NCI-H1048 (cell line): ENCODE measurements at places on chromosomes 16 and 17.

DNA sequence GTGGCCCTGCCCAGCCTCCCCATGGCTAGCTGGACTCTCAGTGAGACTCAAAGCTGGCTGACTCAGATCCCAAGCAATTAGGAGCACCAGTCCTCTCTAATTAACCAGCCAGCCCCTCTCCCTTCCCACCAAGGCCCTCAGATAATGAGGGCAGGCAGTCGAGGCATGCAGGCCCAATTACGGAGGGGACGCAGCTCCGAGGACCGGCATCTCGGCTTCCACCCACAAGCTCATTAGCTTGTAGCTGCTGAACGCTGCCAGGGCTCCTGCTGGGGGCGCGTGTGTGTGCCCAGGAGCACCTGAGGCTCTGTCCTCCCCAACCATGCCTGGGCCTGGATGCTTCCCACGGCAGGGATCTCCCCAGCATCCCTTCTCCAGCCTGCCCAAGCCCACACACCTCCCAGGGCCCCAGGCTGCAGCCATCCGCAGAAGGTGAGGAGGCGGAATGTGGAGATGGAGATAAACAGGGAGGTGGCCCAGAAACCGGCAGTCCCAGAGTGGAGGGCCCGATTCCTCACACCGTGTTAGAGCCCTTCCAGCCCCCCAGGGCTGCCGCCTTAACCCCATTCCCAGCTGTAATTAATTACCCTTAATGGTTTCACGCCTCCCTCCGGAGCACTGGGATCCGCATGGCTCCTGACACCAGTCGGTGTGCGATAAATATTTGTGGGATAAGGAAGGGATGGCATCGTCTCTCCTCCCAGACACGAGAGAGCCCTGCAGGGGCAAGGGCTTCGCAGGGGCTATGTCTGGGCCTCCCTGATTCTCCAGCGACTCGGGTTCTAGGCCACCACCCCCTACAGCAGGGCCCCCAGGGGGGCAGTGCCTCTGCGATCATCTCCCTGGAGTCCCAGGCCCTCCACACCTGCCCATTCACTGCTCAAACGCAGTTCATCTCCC is 42.2 kb downstream of the RPH3AL start:
- DNase-seq = no peak

GRCh38 chr17:45121055-45121454 is 11.3 kb downstream of the PLCD3 start:
- DNase-seq = no peak

GRCh38 chr16:68079626-68080344 is 5.4 kb upstream of the NFATC3 start:
- no peak for DNase-seq

GRCh38 chr17:73539166-73539565 is 105.1 kb downstream of the SDK2 start:
- DNase-seq = no peak

GRCh38 chr16:30429418-30429677 is 482 bp downstream of the DCTPP1 start:
- DNase-seq = no peak

DNA sequence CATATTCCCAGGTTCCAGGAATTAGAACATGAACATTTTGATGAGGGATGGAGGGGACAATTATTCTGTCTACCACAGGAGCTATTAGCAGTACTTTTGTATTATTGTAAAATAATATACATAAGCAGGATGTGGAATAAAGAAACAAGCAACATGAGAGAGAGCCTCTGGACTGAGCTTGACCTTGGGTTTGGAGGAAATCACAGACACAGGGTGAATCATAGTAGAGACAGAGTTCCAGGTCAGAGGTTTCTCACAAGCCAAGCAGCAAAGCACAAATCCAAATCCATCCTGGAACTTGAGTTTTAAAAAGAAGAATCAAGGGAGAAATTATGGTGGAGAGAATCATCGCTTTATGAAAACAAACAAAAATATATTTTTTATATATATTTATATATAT is 5.1 kb downstream of the KRT31 start:
- DNase-seq = no peak

DNA sequence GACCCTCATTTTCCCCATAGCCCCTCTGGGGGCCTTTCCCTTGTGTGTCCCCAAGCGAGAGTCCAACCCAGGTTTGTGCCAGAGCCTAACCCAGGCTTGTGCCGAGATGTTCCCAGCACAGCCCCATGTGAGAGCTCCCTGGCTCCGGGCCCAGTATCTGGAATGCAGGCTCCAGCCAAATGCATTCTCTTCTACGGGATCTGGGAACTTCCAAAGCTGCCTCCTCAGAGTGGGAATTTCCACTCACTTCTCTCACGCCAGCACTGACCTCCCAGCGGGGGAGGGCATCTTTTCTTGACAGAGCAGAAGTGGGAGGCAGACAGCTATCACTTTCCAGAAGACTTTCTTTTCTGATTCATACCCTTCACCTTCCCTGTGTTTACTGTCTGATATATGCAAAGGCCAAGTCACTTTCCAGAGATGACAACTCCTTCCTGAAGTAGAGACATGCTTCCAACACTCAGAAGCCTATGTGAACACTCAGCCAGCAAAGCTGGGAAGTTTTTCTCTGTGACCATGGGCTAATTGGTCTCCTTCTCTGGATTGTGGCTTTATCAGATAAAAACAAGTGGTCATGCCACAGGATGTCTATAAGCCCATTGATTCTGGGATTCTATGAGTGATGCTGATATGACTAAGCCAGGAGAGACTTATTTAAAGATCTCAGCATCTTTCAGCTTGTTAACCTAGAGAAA is 2.5 kb upstream of the CCL2 start:
- no peak for DNase-seq

- DNase-seq = no peak
These were observed 685 bp downstream of the FASN start for GRCh38 chr17:82097184-82097918.

- DNase-seq = no peak
These were observed 140.7 kb upstream of the PLCG2 start for GRCh38 chr16:81638286-81638945.

GRCh38 chr17:67571478-67571877 is 146.3 kb upstream of the NOL11 start:
- DNase-seq = no peak

DNA sequence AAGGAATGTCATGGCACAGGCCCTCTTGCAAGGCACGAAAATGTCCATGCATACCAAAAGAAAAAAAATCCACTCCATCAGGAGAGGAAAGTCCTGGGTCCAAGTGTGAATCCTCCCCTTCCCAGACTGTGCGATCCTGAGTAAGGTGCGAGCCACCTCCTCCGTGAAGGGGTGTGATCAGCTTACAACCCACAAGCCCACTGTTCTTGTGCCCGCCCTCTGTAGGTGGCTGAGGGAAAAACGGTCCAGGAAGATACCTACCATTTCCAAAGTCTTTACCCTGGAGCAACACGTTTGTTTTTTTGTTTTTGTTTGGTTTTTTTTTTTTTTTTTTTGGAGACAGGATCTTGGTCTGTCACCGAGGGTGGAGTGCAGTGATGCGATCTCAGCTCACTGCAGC is 116.5 kb downstream of the ZNF423 start:
- no peak for DNase-seq

DNA sequence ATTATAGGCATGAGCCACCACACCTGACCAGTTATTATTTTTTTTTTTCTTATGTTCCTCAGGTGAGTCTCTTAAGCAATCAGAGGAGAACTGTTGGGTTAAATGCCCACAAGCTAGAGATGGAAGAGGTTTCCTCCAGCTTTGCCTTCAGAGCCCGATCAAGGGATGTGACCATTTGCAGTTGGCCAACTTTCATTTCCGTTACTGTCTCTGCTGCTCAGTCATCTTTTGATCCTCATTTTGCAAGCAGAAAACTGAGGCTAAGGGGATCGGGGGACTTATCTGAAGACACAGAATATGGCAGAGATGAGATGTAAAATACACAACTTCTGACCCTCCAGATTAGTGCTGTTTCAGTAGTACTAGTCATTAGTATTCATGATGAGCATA is 188.8 kb downstream of the RAB11FIP4 start:
- no peak for DNase-seq

- DNase-seq = no peak
These were observed 4.5 kb downstream of the VPS4A start for GRCh38 chr16:69315486-69316311.

- no peak for DNase-seq
These were observed 84.1 kb downstream of the TBC1D16 start for GRCh38 chr17:79951361-79952264.

DNA sequence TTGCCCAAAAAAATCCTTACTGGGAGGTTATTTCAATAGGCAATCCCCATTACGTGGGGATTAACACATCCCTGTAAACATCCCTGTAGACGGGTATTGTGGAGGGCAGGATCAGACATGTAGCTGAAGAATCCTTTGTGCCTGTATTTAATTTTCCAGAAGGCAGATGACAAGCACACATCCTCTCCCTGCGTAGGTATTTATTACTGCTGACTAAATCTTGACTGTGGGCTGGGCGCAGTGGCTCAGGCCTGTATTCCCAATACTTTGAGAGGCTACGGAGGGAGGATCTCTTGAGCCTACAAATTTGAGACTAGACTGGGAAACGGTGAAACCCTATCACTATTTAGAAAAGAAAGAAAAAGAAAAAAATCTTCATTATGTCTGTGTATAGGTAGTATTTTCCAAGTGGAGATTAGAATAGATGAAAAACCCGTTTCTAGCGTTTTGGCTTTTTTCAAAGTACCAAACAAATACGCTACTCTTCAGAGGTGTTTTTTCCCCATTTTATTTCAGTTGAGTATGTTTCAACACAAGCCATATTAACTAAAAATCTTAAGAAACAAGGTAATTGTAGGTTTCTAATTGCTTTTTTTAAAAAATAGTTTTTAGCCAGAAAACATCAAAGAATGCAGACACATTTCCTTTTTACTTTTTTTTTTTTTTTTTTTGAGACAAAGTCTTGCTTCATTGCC is 1.5 kb upstream of the MARF1 start:
- DNase-seq = no peak

DNA sequence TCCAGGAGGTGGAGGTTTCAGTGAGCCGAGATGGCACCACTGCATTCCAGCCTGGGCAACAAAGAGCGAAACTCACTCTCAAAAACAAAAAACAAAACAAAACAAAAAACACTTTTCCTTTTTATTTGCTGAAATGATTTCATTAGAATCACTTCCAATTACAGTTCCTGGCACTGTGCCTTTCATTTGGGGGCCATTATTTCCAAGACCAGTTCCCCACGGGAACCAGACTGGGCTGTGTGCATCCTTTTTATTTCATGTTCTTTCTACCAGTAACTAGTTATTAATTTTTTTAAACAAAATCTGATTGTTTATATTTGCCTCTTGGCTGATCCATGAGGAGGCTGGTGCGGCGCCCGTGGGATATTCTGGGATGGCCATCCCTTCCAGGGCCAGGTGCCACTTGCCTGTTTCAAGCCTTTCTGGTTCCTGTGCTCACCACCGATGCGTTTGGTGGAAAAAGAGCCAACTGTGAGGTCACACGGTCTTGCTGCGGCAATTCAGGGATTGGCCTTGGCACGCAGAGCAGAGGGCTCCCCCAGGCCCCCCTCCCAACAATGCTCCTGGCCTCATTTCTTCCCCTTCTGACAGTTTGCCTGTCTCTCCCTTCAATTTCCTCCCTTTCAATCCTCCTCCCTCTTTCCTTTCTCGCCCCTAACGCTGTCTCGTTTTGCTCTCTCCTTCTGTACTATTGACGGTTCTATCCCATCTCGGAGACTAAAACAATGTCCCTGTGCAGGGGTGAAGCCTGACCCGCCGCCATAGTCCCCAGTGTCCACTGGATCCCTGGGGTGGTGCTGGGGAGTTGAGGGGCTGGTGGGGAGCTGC is 13.4 kb downstream of the UBALD1 start:
- no peak for DNase-seq

DNA sequence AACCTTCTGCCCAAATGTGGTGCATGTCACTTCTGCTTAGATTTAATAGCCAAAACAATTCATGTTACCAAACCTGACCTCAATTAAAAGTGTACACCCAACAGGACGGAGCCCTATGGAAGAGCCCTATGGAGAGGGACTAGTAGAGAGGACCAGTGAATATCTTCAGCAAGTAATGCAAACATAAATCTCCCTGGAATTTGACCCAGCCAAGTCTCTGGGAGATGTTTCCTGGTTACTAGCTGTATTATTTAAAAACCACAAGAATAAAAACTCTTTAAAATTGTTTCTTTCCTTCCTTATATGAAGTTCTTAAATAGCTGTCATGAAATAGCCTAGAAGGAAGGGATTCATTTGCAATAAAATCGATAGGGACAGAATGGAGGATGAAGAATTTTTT is 255.8 kb downstream of the CDH11 start:
- DNase-seq = no peak

DNA sequence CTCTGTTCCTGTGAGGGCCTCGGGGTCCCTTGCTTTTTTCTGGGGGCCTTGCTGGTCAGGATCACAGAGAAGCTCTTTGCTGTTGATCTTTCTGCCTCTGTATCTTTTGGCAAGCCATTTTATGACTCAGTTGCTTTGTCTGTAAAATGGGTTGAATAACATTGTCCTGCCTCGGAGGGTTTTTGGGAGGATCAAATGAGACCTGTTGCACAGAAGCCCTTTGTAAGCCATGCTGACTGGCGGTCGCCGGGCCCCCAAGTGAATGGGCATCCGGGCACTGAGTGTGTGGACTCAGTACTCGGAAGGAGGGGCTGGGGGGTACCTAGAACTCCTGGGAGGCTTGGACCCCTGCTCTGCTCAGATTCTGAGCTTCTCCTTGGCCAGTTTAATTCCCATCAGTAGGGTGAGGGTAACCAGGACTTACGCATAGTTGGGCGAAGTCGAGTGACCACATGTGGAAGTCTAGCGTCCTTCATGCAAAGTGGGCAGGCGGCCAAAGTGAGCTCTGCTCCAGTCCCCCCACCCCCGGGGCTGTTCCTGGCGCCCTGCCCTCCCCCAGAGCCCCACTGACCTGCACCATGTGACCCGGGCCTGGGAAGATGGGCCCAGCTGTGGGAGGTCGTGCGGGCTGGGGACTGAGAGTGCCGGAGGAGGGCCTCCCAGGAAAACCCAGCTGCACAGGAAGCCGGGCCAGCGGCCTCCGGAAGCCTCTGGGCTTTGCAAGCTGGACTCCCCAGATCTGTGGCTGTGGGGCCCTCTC is 284.0 kb downstream of the SEC14L1 start:
- DNase-seq = no peak

DNA sequence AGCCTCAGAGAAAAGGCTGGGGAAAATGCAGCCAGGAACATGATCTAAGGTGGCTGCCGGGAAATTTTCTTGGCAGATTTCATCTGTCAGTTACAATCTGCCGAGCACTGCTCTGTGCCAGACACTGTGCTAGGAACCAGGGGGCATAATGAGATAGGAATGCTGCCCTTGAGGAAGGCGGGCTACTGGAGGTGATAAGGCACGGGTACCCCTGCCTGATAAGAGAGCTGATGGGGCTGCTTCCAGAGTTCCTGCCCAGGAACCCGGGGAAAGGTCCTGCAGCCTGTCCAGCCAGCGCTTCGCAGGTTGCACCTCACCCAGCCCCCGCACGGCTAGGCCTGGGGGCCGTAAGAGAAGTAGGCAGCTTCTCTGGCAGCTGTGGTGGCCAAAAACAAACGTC is 3.1 kb downstream of the SCNN1G start:
- no peak for DNase-seq

- no peak for DNase-seq
These were observed 112.9 kb upstream of the HAS3 start for GRCh38 chr16:68992521-68992920.

GRCh38 chr16:49355933-49356665 is 17.5 kb upstream of the C16orf78 start:
- DNase-seq = no peak

- no peak for DNase-seq
These were observed 2.8 kb downstream of the HAGH start for GRCh38 chr16:1823821-1824220.

GRCh38 chr16:67668495-67669157 is 2.0 kb downstream of the C16orf86 start:
- DNase-seq = no peak
